Stimulated activated CD8-positive, alpha-beta memory T cell treated with anti-CD3 and anti-CD28 coated beads, Interleukin-4, amount 100 ng/mL, for 1 hour (primary cell): ENCODE measurements at places on chromosomes 4 and X.

DNA sequence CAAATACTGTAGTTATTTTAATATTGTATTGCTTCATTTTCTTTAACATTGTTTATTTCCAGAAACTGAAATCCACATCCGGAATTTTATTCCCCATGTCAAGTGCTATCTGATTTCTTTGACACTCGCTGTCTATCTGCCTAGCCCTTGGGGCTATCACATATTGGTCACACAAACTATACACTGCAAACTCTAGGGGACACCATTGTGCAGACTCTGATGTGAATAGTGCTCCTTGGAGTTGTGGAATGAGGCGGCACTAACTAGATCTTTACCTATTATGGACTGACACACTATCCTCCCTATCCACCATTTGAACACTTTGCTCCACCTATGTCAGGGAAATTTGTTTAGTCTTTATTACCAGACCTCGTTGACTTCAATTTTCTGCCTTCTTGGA lies 534.5 kb downstream of the GLUD2 start:
- no peak for DNase-seq

DNA sequence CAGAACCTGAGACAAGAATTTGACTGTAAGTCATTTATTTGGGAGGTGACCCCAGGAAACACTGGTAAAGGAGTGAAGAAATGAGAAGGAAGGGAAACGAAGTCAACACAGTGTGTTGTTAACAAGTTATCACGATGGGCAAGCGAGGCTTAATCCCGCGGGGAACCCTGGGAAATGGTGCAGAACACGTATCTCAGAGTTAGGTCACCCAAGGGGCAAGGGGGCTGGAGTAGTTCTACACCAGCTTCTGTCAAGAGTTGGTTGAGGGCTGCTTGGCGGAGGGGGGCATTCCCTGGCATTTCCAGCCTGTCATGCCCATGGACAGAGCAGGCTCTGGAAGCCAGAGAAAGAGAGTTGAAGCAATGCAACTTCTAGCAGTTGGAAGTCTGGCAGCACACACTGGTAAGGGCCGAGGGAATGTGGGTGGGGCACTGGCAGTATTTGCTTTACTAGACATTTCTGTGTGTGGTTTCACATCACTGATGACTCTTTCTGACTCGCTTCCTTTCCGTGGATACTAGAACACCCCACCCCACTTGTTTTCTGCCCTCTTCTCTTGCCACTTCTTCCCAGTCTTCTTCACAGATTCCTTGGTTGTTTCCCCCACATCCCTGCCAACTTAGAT lies 52.2 kb upstream of the ADGRG2 start:
- DNase-seq = no peak

- no peak for DNase-seq
These were observed 384.9 kb downstream of the CENPC start for GRCh38 chr4:67160394-67160793.

DNA sequence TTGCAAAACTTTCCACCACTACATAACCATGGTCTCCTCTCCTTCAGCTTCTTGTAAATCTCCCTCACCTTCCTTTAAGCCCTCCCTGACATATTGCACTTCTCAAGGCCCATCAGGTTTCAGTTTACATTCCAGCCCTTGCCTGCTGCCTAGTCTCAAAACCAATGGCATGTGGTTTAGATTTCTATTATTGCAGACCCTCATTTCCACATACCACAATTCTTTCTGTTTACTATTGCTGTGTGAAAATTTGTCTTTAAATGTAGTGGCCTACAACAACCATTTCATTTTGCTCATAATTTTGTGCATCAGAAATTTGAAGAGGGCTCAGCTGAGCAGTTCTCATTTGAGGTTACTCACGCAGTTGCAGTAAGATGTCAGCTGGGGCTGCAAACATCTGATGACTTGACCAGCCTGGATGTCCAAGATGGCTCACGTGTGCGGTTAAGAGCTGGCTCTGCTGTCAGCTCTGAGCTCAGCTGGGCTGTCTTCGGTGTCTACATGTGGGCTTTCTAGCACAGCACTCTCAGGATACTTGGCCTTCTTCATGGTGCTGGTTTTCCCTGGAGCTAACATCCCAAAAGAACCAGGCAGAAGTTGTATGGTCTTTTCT lies 29.9 kb upstream of the SOD3 start:
- no peak for DNase-seq

- DNase-seq = no peak
These were observed 218.2 kb upstream of the NEIL3 start for GRCh38 chr4:177091515-177091914.

- no peak for DNase-seq
These were observed 327.8 kb downstream of the PDGFC start for GRCh38 chr4:156643826-156644225.
